ENCODE measurements at places on chromosomes 7 and 10. TPM values are rescaled to one million over a fixed set of nuclear protein-coding genes. Genes with fewer than 3 reads are reported as not detected.

The NKX1-2 gene
- total RNA-seq = not detected

- H3K36me3 ChIP-seq = no peaks in the 10 kb centered on the region
- peak overlapping the region; percentile 58 for H3K27ac ChIP-seq
- no peak for DNase-seq
- no peaks in the 10 kb centered on the region for H3K27me3 ChIP-seq
- H3K4me3 ChIP-seq = peak overlapping the region; percentile 12
Measured at GRCh38 chr7:81846398-81846797, 76.6 kb upstream of the HGF start.

- H3K36me3 ChIP-seq = no peaks in the 10 kb centered on the region
- no peak overlapping the region for H3K4me3 ChIP-seq
- no peak for DNase-seq
- no peaks in the 10 kb centered on the region for H3K27me3 ChIP-seq
- H3K27ac ChIP-seq = no peak overlapping the region
Measured at GRCh38 chr7:72538147-72538546, 126.0 kb upstream of the CALN1 start.

The HOXA9 gene
- total RNA-seq = 1.2 TPM

DNA sequence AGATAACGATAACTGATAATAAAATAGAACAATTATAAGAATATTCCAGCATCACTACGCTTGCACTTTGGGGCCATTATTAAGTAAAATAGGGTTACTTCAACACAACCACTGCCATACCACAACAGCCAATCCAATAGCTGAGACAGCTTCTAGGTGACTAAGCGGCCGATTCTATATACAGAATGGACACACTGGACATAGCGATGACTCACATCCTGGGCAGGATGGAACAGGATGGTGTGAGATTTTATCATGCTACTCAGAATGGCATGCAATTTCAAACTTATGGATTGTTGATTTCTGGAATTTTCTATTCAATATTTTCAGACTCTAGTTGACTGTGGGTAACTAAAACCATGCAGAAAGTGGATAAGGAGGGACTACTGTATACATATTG is 920.9 kb downstream of the LRMDA start:
- H3K36me3 ChIP-seq = no peaks in the 10 kb centered on the region
- no peak overlapping the region for H3K4me3 ChIP-seq
- H3K27me3 ChIP-seq = no peaks in the 10 kb centered on the region

DNA sequence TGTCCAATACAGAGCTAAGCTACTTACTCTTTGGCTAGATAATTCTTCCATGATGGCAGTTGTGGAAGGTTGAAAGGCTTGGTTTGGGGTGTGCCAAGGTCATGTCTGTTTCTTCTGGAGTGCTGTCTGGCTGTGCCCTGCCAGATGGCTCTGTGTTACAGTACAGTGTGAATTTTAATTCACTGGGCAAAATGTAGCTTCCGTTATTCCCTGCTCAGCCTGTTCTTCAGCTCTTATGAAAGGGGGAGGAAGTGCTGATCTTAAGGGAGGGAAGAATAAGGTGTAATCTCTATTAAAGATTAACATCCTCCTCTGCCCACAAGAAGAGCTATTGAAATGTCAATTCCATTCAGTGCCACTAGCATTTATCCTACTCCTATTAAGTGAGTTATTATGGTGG is 52.2 kb downstream of the SND1 start:
- DNase-seq = no peak
- H3K27ac ChIP-seq = no peak overlapping the region
- H3K4me3 ChIP-seq = no peak overlapping the region
- peaks cover 77% of the 10 kb centered on the region for H3K36me3 ChIP-seq

The COL1A2 gene
- 321 TPM for total RNA-seq
